Fibroblast of mammary gland (primary cell): ENCODE measurements at places on chromosomes 12 and 14.

DNA sequence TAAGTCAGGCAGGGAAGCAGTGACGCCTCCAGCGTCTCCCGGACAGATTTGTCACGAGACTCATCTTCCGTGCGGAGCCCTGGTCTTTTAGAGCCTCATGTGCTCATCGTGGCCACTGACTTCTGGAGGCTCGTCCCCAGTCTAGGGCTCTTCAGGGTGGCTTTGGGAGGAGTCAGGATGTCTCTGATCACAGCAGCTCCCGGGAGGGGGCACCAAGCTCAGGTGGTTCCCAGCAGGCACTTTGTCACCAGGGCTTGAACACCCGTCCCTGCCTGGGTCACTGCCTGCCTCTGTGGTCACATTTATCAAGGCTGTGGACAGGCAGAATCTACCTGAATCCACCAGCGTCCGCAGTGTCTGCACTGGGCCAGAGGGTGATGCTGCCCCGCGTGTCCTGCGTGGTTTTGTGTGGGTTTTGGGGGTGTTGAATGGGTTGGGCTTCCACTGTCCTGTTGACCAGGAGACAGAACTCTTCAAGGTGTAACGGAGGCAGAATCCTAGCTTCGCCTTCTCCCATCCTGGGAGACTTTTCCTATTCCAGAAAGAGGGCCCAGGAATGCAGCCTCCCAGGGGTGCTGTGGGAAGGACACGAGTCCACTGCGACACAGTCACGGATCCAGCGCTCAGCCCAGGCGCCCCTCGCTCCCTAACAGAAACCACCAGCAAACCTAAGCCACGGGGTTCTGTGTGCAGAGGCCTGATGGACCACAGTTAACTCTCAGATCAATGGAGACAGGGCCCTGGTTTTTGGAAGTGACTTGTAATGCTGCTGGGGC, 132.3 kb downstream of the ADGRD1 start:
- no peak for DNase-seq

DNA sequence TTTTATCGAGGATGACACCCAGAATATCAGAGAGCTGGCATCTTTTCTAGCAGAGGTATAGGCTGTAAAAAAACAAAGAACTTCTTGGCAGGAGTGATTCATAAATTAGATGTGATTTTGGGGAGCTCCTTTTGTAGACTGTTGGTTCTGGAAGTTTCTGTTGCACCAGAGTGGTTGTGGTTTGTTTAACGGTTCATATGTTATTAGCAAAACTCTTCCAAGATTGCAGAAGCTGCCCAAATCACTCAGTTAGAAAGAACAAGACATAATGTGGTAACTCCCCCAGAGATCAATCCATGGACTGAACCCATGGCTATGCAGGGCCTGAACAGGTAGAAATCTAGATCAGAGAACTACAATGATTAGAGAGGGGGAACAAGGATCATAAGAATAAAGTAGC, 6.7 kb upstream of the RNASE10 start:
- DNase-seq: no peak

DNA sequence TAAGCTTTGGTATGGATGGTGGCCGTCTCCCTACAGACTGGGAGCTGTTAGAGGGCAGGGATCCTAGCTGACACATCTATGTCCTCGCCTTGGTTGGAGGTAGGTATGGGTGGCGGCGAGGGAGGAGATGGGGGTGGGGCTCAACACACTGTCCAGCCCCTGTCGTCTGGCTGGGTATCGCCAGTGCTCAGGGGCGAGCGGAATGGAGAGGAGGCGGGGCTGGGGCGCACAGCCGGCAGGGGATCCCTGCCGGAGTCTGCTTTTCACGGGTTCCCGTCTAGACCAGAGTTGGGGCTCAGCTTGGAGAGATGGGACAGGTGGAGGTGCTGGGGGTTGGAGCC, 16.1 kb downstream of the TAMALIN start:
- no peak for DNase-seq

DNA sequence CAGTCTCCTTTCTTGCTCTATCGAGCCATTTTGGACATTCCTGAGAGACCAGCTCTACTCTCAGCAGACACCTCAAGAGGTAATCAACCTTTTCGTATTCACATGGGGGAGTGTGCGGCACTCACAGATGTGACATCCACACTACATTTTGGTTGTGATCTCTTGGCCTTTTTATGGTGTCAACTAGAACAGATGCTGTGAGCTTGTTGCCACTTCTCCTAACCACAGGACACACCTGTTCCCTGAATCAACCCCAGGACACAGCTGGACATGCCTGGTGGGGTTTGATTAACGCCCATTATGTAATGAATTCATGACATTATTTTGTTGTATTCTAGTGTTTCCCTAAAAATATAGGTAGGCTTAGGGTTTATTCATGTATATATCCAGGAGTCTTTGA, 1143.6 kb downstream of the TMEM121 start:
- no peak for DNase-seq

DNA sequence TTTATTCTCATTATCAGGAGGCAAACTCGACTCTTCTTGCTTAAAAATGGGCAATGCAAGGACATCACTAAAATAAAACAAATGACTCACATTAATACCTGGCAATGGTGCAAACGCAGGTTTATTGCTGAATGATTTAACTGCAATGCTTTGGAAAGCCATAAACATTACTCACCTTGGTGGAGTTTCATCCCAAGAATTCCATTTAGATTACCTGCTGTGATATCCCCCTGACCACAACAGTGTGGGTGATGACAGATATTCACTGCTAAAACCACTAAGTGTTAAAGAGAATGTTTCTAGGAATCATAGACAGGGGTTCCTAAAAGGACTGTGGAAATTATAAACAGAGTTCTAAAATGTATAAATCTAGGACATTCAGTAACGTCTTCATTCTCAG, 35.3 kb upstream of the CSRNP2 start:
- DNase-seq: peak; percentile 49
